ENCODE measurements at places on chromosomes 1 and 21.

GRCh38 chr1:85313888-85314696 lies 37.7 kb upstream of the BCL10 start:
- DNase-seq, result no peak

GRCh38 chr21:36757196-36757595 lies 58.3 kb downstream of the SIM2 start:
- no peak for DNase-seq

DNA sequence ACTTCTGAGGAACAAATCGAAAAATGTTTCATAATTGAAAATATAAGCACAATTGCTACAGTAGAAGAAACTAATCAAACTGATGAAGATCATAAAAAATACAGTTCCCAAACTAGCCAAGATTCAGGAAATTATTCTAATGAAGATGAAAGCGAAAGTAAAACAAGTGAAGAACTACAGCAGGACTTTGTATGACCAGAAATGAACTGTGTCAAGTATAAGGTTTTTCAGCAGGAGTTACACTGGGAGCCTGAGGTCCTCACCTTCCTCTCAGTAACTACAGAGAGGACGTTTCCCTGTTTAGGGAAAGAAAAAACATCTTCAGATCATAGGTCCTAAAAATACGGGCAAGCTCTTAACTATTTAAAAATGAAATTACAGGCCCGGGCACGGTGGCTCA lies 30.6 kb downstream of the IFNAR1 start:
- no peak for DNase-seq

GRCh38 chr1:170806961-170807360 lies 128.4 kb upstream of the MROH9 start:
- no peak for DNase-seq

- DNase-seq, result no peak
Observed at GRCh38 chr21:44262338-44263056, 800 bp upstream of the DNMT3L start.

- DNase-seq, result no peak
Observed at GRCh38 chr21:29206445-29206844, 76.0 kb downstream of the MAP3K7CL start.

- peak; percentile 45 for DNase-seq
Observed at GRCh38 chr1:27332536-27333281, 9.1 kb upstream of the SYTL1 start.

DNA sequence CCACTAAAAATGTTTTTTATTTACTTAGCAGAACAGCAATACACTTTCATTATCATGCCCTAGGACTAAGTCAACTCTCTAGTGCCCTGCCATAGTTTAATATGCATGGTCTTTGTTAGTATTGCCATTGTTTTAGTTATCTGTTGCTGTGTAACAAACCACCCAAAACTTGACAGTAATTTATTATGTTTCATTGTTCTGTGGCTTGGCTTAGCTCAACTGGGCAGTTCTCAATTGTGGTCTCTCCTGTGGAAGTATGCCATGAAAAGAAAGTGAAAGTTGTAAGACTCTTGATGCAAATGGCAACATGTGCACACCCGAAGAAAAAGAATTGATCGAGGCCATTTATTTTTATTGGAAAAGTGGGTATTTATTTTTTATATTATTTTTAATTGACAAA lies 206.3 kb upstream of the KCTD3 start:
- DNase-seq, result no peak

GRCh38 chr1:169514566-169515270 lies 29.0 kb upstream of the SLC19A2 start:
- peak; percentile 10 for DNase-seq

- DNase-seq, result no peak
Observed at GRCh38 chr1:30668024-30668423, 55.4 kb downstream of the MATN1 start.

DNA sequence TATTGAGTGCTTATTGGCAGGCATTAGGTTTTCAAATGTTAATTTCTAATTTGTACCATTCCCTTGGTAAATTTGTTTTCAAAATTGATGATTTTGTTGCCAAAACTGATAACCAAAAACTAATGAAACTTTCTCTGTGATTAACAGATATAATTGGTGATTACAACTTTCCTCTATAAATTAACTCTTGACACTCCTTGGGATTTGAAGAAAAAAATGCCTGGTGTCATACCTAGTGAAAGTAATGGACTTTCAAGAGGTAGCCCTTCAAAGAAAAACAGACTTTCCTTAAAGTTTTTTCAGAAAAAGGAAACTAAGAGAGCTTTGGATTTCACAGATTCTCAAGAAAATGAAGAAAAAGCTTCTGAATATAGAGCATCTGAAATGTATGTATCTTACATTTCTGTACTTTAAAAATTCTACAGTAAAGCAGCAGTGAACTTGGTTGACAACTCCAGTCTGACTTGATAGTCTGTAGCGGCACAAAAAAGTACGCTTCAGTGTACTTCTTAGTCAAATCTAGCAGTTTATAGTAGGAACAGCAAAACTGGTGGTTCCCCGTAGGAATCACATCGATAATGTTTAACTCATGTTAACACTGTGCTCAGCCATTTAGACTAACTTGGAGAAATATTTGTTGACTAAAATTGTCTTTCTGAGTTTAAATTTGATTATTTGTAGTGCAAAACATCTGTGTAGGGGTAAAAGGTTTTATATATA lies 3.0 kb downstream of the USP1 start:
- DNase-seq, result peak; percentile 35

DNA sequence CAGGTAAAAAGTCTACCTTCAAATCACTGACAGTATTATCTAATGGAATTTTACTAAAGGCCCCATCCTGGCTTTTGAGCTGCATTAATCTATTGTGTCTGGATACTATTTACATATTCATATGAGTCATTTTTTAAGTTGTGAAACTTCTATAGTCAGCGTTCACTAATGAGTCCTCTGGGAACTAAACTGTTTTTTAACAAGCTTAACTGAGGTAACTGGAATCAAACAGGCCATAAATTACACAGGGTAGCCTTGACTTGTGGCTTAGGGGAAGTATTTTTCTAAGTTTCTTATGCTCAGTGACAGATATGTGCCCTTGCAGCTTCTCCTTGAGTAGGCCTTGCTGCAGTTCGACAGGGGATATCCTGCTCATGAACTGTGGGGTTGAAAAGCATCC lies 68.8 kb downstream of the JMJD4 start:
- DNase-seq, result peak; percentile 51

DNA sequence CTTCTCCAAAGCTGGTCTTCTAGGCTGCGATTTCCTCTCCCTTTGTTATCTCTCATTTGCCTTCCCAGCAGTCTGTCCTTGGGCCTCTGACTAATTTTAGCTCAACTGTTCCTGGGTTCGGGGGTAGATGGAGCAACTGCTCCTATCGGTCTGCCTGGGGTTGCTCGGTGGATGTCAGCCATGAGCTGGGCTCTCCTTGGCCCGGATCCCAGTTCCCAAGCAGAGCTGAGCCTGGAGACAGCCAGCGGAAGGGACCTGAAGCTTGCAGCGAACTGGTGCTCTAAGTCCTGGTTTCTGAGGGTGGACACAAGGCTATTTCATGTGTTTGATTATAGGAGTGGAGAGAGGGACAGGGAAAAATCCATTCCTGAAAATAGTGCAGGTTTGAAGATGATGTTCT lies 423.0 kb downstream of the RPS6KC1 start:
- no peak for DNase-seq

- no peak for DNase-seq
Observed at GRCh38 chr1:41294216-41294615, 52.1 kb upstream of the SCMH1 start.

GRCh38 chr21:21851657-21852056 lies 853.4 kb downstream of the NCAM2 start:
- no peak for DNase-seq

DNA sequence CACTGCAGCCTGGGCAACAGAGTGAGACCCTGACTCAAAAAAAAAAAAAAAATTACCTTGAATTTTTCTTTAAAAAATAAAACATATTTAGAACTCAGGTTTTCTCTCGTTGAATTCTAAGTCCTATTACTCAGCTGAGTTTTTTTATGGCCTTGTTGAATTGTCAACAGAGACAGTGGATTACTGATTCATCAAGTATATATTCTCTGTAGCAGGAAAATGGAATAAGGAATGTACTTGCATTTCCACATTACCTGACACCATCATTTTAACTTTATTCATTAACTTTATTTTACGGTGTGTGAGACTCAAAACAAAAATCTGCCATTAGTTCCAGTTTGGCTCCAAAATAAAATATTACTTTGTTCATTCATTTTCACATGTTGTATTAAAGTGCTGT lies 53.8 kb upstream of the APP start:
- no peak for DNase-seq

DNA sequence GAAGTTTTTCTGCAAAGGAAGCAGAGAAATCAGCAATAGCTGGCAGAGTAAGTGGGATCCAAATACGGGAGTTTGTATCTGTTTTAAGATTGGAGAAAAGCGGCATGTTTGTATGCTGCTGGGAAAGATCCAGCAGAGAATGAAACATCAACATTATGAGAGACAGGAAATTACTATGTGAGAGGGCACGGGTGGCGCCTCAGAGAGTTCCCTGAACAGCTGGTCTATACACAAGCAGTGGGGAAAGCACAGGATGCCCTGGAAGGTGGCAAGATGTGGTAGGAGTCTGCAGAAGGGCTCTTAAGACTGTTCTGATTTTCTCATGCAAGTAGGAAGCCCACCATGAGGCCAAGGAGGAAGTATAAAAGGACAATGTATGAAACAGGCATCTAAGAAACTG lies 130.4 kb downstream of the RERE start:
- DNase-seq, result peak; percentile 93

DNA sequence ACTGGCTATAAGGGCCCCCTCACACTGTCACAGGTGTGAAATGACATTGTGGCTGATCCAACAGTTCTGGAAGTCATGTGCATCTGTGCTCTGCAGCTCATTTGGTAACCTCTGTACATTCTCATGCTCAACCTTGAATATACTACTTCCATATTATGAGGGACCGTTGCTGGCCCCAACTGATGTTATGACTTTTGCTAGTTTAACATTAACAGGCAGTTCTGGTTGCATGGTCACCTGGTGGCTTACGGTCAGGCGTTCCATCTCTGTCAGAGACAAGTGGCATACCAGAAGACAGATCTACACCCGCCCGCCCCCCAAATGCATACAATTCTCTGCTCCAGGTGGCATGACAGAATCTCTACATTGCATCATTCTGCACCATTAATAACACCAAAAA lies 6.0 kb upstream of the DIP2A start:
- no peak for DNase-seq

- no peak for DNase-seq
Observed at GRCh38 chr21:39803393-39803792, 58.4 kb downstream of the IGSF5 start.

DNA sequence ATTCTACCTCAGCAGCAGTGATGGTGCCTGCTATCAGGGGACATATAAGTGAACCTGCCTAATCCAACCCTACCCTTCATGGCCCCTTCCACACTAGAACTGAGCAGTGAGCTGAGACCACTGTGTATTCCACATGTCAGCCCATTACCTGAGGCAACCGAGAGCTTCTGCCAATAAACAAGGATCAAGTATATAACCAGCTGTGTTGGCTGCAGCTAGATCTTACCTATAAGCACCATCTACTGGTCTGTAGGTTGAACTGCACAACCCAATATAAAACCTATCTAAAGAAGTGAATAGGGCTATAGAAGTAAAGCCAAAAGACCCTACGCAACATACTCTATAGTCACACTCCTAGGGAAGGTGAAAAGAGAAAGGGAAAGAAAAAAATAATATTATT lies 376.9 kb downstream of the HHIPL2 start:
- peak; percentile 43 for DNase-seq

DNA sequence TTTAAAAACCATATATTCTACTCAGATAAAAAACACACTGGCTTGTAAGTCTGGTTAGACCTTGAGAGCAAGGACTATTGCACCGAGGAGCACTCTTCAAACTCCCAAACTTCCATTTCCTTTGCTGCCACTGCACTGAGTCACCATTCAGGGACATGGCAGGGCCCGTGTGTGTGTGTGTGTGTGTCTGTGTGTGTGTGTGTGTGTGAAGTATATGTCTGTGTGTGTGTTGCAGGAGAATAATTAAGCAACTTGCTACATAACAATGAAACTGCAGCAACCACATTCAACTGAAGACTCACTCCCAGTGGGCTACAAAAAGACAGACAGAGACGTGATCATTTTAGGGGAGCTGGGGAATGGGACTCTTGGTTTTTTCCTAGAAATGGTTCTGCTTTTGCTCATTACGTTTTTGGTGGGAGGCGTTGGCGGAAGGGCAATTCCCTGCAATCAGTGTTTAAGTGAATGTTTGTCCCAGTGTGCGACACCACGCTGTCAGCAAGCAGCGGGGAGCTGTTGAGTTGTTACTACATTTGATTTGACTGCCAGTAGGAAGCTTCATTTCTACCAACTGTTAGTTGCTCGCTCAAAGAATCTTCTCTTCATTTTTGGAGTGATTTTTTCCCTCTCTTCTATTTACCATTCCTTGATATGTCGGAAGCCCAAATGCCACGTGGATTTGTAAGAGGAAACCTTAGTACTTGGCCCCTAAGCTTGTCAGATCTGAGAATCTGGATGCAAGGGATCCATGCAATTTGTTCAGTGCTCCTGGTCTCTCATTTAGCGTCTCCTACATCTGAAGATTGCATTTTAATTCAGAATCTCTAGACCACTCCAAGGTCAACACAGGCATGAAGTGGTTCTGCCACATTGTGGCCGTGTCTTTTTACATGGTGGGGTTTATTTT lies 36.1 kb downstream of the ESRRG start:
- DNase-seq, result no peak

GRCh38 chr21:45494851-45495680 lies 47.2 kb downstream of the SLC19A1 start:
- no peak for DNase-seq

DNA sequence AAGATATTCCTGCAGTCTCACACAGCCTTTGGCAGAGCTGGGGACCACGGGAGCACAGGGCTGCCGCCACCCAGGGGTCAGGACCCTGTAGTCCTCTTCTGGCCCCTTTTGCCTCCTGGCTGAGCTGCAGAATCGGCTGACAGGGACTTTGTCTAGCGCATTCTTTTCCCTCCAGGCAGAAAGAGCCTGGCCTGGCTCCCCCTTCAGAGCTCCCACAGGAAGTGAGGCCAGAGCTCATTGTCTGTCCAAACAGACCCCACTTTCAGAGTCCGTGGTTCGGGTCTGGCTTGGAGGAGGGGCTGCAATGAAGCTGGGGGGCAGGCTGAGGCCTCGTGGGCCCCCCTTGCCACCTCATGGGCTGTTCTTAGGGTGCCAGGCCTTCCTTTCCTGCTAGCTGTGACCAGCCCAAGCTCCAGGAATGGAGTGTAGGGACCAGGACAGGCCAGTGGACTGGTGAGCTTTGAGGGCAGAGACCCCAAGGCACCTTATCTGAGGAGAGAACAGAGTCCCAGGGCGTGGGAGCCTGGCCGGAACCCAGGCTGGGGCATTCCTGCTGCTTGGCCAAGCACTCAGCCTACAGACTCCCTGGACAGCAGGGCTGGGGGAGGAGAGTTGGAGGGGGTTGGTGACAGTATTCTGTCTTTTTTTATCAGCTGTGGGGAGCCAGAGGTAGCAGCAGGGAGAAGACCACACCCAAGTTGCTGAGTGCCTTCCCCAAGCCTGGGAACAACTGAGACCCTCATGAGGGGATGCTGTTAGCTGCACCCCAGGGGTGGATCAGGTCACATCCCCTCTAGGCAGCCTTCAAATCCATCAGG lies 4.7 kb downstream of the CELSR2 start:
- DNase-seq, result no peak

All from A673 (cell line).